ENCODE measurements at places on chromosomes 13 and 19.

DNA sequence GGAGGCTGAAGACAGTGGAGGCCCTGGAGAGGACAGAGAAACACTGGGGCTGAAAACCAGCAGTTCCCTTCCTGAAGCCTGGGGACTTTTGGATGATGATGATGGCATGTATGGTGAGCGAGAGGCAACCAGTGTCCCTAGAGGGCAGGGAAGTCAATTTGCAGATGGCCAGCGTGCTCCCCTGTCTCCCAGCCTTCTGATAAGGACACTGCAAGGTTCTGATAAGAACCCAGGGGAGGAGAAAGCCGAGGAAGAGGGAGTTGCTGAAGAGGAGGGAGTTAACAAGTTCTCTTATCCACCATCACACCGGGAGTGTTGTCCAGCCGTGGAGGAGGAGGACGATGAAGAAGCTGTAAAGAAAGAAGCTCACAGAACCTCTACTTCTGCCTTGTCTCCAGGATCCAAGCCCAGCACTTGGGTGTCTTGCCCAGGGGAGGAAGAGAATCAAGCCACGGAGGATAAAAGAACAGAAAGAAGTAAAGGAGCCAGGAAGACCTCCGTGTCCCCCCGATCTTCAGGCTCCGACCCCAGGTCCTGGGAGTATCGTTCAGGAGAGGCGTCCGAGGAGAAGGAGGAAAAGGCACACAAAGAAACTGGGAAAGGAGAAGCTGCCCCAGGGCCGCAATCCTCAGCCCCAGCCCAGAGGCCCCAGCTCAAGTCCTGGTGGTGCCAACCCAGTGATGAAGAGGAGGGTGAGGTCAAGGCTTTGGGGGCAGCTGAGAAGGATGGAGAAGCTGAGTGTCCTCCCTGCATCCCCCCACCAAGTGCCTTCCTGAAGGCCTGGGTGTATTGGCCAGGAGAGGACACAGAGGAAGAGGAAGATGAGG lies 1.5 kb downstream of the PPP1R15A start:
- DNase-seq: no peak

GRCh38 chr19:11166281-11167142 lies 10.9 kb upstream of the SPC24 start:
- DNase-seq: no peak

DNA sequence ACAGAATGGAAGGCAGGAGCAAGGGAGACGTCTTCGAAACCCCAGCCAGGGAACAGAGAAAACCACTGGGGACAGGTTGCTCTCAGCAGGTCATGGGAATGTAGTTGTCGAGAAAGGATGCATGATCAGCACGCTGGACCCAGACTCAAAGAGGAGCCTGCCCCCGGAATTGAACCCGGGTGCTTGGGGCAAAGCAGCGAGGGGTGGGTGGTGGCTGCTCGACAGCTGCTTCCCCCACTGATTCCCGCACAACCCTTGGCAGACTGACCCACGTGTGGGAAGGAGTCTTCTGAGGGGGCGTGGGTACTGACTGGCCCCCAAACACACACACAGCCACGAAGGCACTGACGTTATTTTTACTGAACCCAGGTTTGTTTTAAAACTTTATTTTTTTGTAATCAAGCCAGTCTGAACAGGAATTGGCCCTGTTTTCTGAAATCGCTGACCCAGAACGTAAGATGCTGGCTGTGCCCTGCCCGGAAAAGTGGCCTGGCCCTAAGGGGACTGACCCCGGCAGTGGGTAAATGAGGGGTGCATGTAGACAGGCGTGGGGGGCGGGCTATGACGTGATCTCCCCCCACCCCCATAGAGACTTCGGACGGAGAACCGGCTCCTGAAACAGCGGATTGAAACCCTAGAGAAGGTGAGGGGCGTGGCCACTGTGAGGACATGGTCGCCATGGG lies 18.6 kb downstream of the PRR36 start:
- DNase-seq: no peak

DNA sequence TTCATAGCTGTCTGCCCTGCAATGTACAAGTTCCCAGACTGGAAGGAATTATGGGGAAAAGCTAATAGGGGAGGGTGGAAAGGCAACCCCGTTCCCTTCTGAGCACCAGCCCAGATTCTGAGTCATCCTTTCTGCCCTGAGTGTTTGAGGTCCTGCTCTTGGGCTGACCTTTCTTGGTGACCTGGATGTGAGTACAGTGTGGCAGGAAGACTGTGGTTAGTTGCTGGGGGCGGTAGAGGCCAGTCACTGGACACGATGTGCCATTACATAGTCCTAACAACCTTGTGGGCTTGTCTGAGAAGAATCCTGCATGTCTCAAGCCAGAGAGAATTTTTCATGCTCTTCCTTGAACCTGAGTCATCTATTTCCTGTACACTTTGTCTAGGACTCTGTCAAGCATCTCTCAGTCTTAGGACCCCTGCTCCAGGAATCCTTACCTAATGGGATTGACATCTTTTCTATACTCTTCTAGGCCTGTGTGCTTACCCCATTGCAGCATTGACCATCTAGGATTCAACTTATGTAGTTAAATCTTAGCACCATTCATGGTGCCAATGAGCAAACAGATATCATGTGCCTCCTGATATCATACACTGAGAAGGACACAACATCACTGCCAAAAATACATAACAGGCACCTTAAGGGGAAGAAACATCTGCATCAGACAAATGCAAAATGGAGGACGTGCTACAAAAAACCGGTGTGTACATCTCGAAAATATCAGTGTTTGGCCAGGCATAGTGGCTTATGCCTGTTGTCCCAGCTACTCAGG lies 8.1 kb upstream of the ANGPTL4 start:
- peak; percentile 78 for DNase-seq

- no peak for DNase-seq
Measured at GRCh38 chr19:55490478-55491432, 2.5 kb downstream of the SSC5D start.

GRCh38 chr19:29492769-29493168 lies 33.0 kb upstream of the VSTM2B start:
- DNase-seq: no peak

- peak; percentile 73 for DNase-seq
Measured at GRCh38 chr19:48698046-48698445, 2.3 kb downstream of the FUT2 start.

Measured in fibroblast of skin of abdomen (primary cell).